ENCODE measurements at places on chromosomes 12 and 14.

- peak; percentile 98 for DNase-seq
Measured at GRCh38 chr12:31353750-31354708, 28.1 kb upstream of the SINHCAF start.

GRCh38 chr12:569803-570434 is 93.3 kb downstream of the NINJ2 start:
- peak; percentile 64 for DNase-seq

- DNase-seq, result no peak
Measured at GRCh38 chr14:58574623-58575022, 63.1 kb upstream of the DACT1 start.

DNA sequence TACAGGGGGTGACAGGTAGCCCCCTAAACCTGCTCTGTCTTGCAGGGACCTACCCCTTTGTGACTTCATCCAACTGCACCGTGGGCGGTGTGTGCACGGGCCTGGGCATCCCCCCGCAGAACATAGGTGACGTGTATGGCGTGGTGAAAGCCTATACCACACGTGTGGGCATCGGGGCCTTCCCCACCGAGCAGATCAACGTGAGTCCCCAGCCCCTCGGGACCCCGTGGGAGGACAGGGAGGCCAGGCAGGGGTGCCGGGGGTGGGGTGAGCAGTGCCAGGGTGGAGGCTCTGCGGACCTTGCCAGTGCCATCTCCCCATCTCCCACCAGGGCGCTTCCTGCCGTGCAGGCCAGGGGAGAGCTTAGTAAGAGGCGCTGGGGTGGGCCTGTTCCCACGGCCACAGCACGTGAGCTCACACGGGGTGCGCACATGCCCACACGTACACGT is 11.1 kb upstream of the SIVA1 start:
- no peak for DNase-seq

- no peak for DNase-seq
Measured at GRCh38 chr12:110004598-110004997, 5.4 kb downstream of the ANKRD13A start.

DNA sequence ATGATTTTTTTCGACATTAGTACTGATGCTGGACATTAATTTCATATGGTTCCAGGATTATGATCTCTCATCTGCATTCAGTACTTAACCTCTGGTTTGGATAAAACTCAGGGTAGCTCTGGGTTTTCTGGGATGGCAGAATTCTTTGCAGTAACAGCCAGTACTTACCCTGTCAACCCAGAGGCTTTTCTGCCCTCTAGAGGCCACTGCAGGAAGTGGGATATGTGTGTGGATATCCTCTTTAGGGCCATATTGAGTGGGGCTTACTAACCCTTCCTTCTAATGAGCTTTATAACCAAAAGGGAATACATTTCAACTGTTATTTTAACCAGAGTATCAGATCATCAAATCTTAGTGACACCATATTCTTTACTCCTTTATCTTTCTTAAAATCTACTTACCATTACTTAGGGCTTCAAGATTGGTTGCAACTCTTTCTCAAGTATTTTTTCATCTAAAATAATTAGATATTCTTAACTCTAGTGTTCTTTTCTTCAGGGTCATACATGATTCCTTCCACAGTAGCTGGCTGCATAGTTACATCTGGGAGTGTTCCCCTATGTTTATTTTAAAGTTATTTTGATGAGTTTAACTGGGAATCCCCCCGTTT is 488.0 kb upstream of the STXBP6 start:
- peak; percentile 79 for DNase-seq

DNA sequence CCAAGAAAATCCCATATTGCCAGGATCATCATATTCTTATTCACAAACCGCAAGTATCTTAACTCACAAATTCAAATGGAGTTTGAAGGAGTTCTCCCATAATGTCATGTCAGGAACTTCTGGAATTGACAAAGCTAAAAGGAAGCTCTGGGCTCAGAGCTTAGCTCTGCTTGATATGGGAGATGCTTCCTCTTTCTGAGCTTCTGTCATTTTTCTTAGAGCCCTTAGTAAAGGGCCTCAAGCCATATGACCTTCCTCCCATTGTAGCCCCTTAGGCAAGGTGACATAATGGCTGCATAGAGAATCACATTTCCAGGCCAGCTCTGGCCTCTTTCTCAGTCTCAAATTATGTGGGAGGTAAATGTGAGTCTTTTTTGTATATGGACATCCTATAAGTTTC is 40.9 kb downstream of the SLC4A8 start:
- DNase-seq, result no peak

DNA sequence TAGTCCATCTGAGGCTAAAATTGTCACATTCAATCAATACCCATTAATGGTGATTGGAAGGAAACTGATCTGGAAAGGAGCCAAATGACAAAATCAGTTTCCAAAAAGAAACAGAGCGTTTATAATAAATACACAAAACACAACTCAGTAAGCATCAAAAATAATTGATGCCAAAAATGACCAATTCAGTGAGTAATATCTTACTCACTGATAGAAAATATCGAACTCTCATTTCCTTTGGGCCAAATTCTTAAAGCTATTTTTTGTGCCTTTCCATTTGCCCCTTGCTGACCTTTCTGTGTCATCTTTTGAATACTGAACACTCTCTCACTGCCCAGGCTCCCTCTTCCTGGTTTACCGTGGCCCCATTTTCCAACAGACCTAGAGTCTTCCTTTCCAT is 22.5 kb upstream of the ATP2B1 start:
- DNase-seq, result no peak

DNA sequence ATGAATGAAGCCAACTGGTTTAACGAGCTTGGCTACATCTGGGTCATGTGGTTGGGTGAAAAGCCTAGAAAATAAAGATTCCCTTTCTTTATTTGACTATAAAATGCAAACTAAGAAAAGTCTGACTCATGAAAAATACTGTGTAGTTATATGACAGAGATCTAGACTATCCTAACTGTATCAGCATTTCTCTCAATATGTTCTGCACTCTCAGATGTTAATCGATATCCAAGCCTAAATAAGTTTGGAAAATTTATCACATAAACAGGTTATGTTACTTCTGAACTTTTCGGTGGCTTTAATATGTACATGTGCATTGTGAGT is 133.1 kb downstream of the DAAM1 start:
- DNase-seq, result no peak

GRCh38 chr14:81805785-81806184 is 272.1 kb upstream of the SEL1L start:
- DNase-seq, result no peak

GRCh38 chr12:81206429-81206828 is 128.6 kb downstream of the ACSS3 start:
- peak; percentile 39 for DNase-seq

GRCh38 chr14:89957791-89958190 is 2.1 kb downstream of the TDP1 start:
- no peak for DNase-seq

DNA sequence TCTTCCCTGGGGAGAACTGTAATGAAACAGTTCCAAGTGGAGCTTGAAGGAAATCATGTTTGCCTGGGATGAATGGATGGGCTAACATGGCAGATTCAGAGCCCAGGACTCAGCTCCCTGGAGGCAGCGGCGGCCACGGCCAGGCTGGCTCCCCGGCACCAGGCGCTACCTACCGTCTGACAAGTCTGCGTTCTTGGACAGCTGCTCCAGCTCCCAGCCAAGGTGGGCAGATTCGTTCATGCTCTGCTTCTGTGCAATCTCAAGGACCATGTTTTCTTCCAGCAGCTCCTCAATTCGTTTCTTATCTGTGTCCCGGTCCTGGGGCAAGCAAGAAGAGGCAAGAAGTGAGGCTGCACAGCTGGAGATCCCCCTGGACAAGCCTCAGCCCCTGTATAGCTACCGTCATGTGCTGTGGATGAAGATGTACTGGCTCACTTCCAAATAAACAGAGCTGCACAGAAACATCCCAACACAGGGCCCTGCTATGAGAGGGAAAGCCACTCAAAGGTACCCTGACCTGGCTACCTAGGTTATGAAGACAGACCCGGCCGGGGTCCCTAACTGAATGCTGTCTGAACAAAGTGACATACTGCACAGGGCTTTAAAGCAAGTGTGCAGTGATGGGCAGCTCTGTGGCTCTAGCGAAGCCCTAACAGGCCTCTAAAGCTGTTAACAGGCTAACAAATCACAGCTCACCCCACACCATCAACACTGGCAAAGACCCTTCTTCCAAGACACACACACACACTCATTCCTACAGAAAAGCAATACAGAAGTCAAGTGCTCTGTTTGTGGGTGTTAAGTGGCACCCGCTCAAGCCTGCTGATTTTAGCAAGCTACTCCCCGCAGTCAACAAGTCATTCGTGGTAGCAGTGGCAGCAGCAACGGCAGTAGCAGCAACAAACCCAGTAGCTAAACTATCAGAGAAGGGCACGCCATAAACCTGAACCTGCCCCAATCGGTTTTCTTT is 80.4 kb upstream of the GPR68 start:
- no peak for DNase-seq

- DNase-seq, result no peak
Measured at GRCh38 chr12:33794954-33795353, 227.3 kb upstream of the ALG10 start.

- DNase-seq, result peak; percentile 40
Measured at GRCh38 chr14:105774001-105774400, 247.6 kb downstream of the TMEM121 start.

GRCh38 chr12:125083072-125083471 is 17.8 kb downstream of the AACS start:
- DNase-seq, result no peak

DNA sequence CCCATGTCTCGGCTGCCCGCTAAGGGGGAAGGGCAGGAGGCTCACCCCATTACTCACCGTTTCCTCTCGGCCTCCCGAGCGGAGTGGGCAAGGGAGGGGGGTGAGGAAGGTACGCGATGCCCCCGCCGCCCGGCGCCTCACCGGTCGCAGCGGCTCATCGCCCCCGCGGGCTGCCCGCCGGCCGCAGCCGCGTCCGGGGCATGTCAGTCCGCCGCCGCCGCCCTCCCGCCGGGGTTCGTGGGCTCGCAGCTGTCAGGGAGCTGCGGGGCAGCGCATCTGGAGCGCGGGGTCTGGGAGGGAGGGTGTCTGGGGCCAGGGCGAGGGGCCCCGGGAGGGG is 461 bp downstream of the SLC8A3 start:
- no peak for DNase-seq

GRCh38 chr12:108135627-108136026 is 6.5 kb downstream of the WSCD2 start:
- DNase-seq, result no peak

DNA sequence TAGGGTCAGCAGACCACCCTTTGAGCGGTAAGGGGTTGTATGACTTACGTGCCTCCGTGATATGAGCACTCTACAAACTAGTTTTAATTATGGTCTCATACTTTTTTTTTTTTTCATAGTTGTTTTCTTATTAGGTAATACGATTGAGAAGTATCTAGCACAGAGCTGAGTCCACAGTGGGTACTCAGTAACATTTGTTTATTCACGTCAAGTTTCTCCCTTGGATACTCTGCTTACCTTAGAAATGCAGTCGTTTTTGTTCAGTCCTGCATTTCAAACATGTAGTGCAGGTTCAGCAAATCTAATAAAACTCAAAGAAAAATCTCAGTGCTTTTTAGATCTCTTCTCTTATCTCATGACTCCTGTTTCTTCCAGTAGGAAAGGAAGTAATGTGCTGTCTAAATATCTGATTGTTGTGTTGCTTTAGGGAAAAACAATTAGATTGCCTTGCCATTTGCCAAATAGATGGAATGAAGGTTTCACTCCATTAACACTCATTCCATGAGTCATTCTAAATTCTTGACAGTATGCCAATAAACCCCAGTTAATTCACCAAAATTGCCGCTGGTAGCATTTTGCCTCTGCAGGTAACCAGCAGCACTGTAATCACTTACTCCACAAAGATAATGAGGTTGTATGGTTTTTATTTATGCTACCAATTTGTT is 118.9 kb downstream of the PTCSC3 start:
- no peak for DNase-seq

GRCh38 chr14:50333014-50333509 is 20.9 kb downstream of the DMAC2L start:
- DNase-seq, result no peak

GRCh38 chr14:93303659-93304058 is 29.2 kb downstream of the BTBD7 start:
- DNase-seq, result no peak

- no peak for DNase-seq
Measured at GRCh38 chr14:61562321-61563161, 132.8 kb upstream of the HIF1A start.

GRCh38 chr14:36301159-36301558 is 19.3 kb downstream of the MBIP start:
- DNase-seq, result no peak

- no peak for DNase-seq
Measured at GRCh38 chr12:70365398-70365647, 767 bp upstream of the KCNMB4 start.

GRCh38 chr12:93895089-93895445 is 217.9 kb downstream of the CRADD start:
- no peak for DNase-seq

- no peak for DNase-seq
Measured at GRCh38 chr12:106760184-106760531, 14.3 kb upstream of the RIC8B start.

GRCh38 chr12:108363165-108363564 is 24.1 kb upstream of the CMKLR1 start:
- no peak for DNase-seq

- no peak for DNase-seq
Measured at GRCh38 chr14:97703006-97703760, 906.0 kb downstream of the VRK1 start.

- peak; percentile 68 for DNase-seq
Measured at GRCh38 chr12:40921563-40922163, 229.4 kb downstream of the CNTN1 start.

- no peak for DNase-seq
Measured at GRCh38 chr14:84544486-84545131, 985.3 kb upstream of the FLRT2 start.

DNA sequence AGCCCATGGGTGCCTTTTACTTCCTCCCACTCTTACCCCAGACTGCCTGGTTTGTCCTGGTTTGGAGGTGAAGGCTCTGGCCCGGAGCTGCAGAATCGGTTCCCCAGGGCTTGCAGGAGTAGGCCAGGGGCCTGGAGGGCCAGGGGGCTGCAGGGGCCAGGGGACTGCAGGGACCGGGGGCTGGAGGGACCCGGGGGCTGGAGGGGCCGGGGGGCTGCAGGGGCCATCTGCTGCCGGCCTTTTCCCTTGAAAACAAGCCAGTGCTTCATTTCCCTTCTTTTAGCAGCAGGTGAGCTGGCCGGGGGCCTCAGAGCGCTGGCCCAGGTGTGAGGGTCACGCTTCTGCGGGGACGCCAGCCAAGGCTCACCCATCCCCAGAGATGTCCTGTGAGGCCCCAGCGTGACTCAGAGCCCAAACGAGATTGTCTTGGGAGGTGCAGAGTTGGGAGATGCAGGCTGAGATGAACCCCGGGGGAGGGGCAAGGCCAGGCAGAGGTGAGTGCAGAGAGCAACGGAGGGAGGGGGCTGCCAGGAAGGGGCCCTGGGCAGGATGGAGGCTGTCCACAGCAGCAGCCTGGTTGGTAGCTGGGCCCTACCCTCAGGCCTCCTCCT is 154.9 kb downstream of the KIF26A start:
- no peak for DNase-seq

DNA sequence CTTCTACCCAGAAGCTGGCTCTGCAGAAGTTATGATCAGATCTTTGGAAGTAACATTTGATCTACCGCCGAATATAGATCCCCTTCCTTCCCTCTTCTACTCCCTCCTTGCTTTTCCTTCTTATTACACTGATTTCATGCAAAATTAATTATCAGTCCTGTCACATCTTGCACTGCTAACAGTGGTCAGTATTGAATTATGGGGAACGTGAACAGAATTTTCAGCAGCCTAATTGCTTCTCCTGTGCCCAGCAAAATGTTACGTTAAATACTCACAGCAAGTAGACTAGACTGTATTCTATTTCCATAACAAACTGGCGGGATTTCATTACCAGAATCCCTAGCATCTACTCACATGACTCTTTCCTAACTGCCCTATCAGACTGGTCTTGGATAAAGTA is 596.9 kb downstream of the DIO2 start:
- no peak for DNase-seq
